ENCODE measurements at places on chromosomes 16 and 17. TPM values are rescaled to one million over a fixed set of nuclear protein-coding genes. Genes with fewer than 3 reads are reported as not detected.

STAT3 gene
- total RNA-seq = 217 TPM

GRCh38 chr17:44940768-44941167 lies 6.8 kb downstream of the KIF18B start:
- DNase-seq = no peak

NEK8 gene
- total RNA-seq = 2.9 TPM

GRCh38 chr17:82355770-82356427 lies 3.1 kb upstream of the TEX19 start:
- no peak for DNase-seq

- DNase-seq = no peak
These were observed 192.4 kb upstream of the GSE1 start for GRCh38 chr16:85420501-85421337.

DNA sequence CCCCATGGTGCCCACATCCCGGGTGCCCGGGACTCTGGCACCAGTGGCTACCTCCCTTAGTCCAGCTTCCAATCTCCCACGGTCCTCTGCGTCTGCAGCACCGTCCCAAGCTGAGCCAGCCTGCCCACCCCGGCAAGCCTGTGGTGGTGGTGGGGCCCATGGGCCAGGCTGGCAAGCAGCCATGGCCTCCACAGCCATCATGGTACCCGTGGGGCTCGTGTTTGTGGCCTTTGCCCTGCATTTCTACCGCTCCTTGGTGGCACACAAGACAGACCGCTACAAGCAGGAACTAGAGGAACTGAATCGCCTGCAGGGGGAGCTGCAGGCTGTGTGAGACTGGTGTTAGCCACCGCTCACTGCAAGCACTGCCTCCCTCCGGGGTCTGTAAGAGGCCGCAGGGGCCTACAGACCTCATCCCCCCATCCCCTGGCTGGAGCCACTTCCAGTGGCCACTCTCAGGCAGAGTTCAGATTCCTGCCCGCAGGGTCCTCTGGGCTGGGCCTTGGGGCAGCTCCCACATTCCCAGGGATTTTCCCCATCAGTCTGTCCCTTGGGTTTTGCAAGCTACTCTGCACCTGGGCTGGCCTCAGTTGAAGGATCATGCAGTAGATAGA lies 3.9 kb upstream of the SETD1A start:
- DNase-seq = peak; percentile 29

- no peak for DNase-seq
These were observed 76.6 kb upstream of the DHX40 start for GRCh38 chr17:59488805-59489204.

NPIPA3 gene
- total RNA-seq = not detected
